Activated CD4-positive, alpha-beta T cell treated with anti-CD3 and anti-CD28 coated beads, Interleukin-2, amount 10 ng/mL, durations not matched to agents 7 days and 5 days (primary cell): ENCODE measurements at places on chromosomes 12 and 14. TPM values are rescaled to one million over a fixed set of nuclear protein-coding genes. Genes with fewer than 3 reads are reported as not detected.

- DNase-seq, result no peak
Measured at GRCh38 chr14:100907240-100907639, 3.7 kb upstream of the RTL1 start.

GRCh38 chr12:22310275-22310674 is 24.2 kb downstream of the ST8SIA1 start:
- DNase-seq, result no peak

Gene RPAP3
- 42.9 TPM for total RNA-seq

DNA sequence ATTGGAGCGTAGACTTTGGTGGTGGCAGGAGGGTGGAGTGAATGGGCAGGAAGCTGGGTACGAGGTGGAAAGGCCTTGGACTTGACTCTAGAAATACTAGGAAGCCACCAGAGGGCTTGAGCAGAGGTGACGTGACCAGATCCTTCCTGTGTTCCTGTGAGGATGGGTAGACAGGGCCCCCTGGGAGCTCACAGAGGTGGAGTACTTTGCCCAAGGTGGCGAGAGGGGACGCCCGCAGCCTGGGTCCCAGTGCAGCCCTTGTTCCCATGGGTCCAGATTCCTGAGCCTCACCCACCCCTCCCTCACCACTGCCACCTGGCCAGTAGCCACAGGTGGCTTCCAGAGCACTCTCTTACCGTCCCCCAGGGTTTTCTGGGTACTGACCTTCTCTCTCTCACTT is 89.8 kb downstream of the KIF26A start:
- DNase-seq, result no peak

Gene MIPOL1
- not detected for total RNA-seq

- no peak for DNase-seq
Measured at GRCh38 chr12:109795023-109795422, 38.2 kb downstream of the TRPV4 start.

- DNase-seq, result no peak
Measured at GRCh38 chr14:31292937-31293616, 85.5 kb upstream of the HECTD1 start.

GRCh38 chr14:99774556-99775307 is 18.5 kb upstream of the EML1 start:
- DNase-seq, result no peak

DNA sequence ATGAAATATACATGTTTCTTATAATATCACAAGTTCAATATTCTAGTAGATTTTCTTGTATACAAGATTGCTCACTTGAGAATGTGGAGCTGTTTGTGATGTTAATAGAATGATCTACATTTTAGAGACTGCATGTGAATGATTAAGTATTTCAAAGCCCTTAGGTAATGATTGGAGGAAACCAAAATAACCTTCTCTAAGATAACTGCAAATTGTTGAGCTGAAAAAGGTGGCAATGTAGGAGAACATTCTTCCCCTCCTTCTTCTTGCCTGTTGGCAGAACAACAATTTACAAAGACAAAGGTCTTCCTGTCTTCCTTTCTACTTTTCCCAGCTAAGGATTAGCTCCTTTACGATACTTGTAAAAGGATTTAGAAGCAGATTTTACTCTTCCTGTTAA is 2.0 kb upstream of the CLEC6A start:
- no peak for DNase-seq

- DNase-seq, result no peak
Measured at GRCh38 chr14:31950764-31951637, 126.1 kb upstream of the ARHGAP5 start.

Gene CLEC4D
- total RNA-seq, result not detected

DNA sequence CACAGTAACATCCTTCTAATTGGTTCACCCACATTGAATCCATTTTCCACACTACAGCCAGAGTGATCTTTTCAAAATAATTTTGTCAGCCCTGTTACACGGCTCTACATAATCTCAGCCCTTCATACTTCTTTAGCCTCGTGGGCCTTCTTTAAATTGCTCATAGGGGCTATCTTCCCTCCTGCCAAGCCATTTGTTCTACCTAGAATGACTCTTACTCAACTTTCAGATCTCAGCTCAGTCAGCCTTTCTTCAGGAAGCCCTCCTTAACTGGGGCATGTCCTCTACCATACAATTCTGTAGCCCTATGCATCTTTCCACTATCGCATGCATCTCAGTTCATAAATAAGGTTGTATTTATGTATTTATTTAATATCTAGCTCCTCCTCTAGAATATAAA is 39.7 kb downstream of the CEP128 start:
- no peak for DNase-seq

DNA sequence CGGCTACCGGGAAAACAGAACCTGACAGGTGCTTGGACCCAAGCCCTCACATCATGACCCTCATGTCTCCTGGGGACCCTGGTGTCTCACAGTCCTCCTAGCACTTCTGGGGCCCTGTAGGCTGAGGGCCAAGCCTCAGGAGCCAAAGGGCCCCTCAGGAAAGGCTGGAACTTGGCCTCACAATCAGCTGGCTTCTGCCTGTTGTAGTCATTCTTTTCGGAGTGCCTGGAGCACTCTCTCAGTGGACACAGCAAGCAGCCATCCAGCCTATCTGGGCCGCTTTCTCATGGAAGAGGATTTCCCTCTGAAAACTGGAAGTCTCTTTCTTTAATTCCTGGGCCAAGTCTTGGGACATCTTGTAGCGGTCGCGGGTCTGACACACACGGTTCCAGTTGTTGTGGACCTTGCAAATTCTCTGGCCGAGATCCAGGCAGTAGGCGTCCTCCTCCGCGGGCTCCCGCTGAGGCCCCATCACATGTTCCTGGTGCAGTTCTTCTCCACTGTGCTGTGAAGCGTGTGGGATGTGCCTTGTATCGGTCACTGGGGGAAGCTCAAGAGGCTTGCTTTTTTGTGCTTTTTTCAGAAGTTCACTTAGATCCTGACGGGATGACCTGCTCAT is 169.3 kb downstream of the EMP1 start:
- DNase-seq, result no peak

Gene CMKLR1
- not detected for total RNA-seq

Gene ADCK1
- 7.7 TPM for total RNA-seq

- no peak for DNase-seq
Measured at GRCh38 chr14:27015065-27015464, 417.2 kb upstream of the NOVA1 start.

- DNase-seq, result no peak
Measured at GRCh38 chr12:76255692-76256091, 92.5 kb downstream of the BBS10 start.

DNA sequence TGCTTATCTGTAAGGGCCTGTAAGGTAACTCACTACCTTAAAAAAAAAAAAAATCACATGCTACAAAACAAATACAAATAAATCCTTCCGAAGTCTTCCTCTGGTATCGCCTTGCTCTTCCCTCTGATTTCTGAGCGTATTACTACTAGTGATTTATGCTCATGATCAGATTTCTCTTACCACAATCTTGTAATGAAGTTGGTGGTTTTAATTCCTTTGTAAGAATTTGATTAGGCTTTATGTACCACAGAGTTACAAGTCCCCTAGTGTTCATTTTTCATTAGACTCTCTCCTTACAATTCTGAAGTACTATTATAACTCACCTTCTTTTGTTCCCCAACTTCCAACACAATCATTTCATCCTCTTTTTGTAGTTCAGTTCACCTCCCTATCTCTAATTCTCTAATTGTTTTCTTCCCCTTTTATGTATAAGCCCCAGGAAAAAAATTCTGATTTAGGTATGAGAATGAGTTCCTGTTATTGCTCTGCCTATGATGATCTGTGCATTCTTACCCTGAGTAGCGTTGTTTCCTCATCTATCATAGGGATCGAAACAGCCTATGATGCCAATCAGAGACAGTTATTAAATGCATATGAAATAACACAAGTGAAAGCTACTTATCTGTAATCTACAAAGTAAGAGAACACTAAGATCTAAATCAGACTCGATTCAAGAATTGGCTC is 81.5 kb downstream of the EPS8 start:
- DNase-seq, result no peak

DNA sequence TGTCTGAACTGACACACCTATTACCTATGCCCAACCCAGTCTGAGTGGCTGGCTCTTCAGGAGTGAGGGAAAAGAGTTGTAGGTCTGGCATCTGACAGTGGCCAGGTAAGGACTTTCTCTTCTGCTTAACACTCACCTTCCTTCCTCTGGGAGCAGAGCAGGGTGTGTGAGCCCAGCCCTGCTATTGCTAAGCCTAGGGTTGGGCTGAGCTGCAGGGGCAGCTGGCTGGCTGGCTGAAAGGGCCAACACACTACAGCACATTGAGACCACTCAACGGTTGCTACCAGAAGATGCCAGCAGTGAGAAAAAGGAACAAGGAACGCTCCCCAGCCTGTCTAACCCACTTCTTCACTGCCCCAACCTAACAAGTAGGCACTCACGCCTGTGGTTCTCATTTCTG is 201.2 kb downstream of the DPF3 start:
- no peak for DNase-seq

- DNase-seq, result no peak
Measured at GRCh38 chr14:35349496-35350365, 54.8 kb downstream of the NFKBIA start.

- peak; percentile 24 for DNase-seq
Measured at GRCh38 chr12:62934239-62934798, 631 bp downstream of the PPM1H start.

DNA sequence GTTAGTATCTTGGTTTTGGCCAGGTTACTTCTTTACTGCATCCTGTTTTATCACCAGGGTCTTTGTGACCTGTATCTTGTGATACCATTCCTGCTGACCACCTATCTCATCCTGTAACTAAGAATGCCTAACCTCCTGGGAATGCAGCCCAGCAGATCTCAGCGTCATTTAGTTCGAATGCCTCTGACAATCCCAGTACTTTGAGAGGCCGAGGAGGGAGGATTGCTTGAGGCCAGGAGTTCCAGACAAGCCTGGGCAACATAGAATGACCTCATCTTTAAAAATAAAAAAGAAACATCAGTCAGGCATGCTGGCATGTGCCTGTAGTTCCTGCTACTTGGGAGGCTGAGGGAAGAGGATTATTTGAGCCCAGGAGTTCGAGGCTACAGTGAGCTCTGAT is 206.5 kb downstream of the SUDS3 start:
- no peak for DNase-seq

DNA sequence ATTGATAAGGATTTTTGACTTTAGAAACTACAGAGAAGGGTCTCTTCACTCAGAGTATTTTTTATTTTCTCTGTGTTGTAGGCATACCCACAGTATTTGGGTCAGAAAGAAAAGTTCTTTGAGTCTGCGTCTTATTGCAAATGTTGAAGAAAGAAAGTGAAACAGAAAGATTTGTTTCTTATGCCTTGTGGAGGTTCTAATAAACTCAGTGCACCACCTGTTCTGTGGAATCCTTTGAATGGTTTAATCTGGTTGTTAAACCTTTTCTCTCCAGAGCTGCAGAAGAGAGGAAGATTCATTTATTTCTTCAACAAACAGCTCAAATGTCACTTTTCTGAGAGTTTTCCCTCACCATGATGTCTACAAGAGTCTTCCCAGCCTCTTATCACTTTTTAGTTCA is 146.6 kb upstream of the PLEKHG7 start:
- DNase-seq, result no peak

Gene ADSS1
- 0.81 TPM for total RNA-seq

GRCh38 chr14:76941946-76942805 is 86.3 kb downstream of the IRF2BPL start:
- no peak for DNase-seq

GRCh38 chr12:8866429-8866828 is 44.0 kb downstream of the A2ML1 start:
- no peak for DNase-seq

Gene HVCN1
- total RNA-seq, result 18.7 TPM

DNA sequence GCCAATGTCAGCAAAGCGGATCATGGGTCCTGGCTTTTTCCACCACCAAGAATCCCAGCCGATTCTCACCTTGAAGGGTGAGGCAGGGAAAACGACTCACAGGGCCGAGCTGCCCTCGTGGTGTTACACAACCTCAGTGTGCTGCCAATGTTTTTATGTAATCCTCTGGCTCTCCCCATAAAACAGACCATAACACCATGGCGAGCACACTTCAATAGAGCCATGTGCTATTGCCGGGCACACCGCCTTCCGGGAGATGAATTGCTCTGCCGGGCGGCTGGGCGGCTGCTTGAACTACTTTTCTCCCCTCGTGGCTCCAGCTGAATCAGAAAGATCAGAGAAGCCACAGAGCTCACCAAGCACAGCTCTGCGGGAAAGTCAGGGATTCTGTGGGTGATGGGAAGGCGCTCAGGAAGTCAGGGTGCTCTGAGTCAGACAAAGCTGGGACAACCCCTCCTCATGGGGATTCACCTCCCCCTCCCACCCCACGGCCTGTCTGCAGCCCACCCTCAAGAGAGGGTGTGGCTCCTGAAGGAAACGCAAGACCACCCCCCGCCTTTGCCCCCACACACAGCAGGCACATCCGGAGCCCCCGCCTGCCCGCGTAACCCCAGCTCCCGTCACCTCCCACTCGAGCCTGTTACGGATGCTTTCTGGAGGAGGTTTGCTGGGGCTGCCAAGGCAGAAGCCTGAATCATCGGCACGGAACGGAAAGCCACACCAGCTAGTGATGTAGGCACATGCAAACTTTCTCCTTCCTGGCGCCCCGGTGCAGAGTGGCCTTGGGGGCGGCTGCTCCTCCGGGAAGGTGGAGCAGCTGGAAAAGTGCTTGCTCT is 1.8 kb downstream of the GALNT9 start:
- DNase-seq, result peak; percentile 10

Gene TM7SF3
- 58.8 TPM for total RNA-seq

Gene FBRSL1
- 51.1 TPM for total RNA-seq

Gene ZNF891
- total RNA-seq, result 3.1 TPM

DNA sequence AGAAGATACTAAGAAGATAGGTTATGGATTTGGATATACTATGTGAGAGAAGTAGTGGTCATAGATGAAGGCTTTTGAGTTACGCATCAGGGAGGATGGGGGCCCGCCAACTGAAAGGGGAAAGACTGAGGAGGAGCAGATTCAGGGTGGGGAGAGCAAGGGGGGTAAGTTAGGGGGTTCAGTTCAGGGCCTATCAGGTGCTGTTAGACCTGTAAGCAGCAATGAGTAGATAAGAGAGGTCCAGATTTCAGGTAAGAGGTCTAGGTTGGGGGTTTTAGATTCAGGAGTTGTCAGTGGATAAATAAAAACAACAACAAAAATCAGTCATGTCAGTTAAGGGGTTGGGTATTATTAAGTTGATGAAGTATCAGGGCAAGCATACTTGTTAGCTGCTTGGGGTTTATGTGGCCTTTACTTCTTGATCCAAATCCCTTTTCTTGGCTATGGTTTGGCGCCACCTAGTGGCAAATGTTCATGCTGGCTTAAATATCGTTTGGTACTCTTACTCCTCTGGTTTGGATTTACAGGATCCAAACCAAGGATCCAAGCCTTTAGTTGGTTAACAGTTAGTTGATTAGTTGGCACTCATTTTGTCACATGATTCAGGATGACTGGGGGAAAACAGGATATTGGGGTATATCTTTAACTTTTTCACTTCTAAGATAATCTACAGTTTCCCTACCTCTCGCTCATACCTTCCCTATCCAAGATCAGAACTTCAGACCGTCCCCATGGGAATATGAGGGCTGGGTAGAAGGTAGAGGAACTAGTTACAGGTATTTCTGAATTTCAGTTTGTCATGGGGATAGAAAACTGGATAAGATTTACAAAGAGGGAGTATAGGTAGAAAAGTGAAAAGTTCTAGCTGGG is 65.1 kb downstream of the PCNX1 start:
- peak; percentile 89 for DNase-seq

- DNase-seq, result no peak
Measured at GRCh38 chr12:121618659-121619233, 7.6 kb upstream of the ORAI1 start.

Gene PTMS
- total RNA-seq, result 16.4 TPM
